Choroid plexus epithelial cell (primary cell): ENCODE measurements at places on chromosomes 1 and 21.

DNA sequence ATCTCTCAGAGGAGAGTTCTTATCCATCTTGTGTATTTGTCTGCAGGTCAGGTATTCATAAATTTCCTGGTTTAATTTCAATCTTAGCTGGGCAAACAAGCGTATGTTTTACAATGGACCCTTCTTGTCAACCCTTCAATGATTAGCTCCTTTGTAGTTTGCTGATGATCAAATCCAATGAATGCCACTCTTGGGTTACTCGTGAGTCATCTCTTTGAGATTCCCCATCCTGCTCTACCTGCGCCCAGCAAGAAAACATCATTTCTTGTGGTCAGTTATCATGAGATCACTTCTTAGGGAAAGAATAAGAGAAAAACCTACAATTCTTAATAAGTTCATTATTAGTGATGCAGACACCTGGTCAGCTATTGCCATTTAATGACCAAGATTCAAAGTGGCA is 572.3 kb upstream of the PKN2 start:
- DNase-seq, result no peak

DNA sequence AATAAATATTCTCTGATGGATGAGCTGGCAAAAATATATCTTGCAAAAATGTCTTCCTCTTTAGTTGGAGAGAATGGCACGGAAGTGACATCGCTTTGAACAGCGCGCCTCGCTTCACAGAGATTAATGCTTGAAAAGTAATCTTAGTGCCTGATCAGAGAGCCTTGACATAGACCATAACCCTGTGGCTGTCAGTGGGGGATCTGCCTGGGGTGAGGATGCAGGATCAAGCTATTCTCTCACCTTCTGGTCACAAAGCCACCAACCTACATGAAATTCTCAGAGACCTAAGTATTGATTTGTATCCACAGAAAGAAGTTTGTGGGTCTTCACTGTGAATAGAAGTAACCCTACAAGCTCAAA is 492.6 kb downstream of the LMO4 start:
- no peak for DNase-seq

GRCh38 chr1:46806196-46807020 is 7.6 kb downstream of the CYP4B1 start:
- DNase-seq, result peak; percentile 11

- DNase-seq, result no peak
These were observed 56.4 kb downstream of the WDR3 start for GRCh38 chr1:117985973-117986372.

DNA sequence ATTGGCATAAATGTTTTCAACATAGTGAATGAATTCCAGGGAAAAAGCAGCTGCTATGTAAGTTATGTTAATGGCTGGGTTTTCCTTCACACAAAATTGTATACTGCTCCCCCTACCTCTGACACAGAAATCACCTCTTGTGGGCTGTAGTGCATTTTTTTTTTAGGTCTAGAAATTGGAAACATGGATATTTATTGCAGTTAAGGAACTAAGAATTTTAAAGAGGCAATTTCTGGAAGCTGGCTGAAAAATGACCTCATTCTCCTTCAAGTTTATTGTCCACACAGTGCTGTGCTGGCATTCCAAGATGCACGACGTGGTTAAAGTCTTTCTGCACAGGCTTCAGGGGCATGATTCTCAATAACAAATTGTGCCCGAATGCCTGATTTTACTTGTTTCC is 1424.2 kb downstream of the MRPL39 start:
- DNase-seq, result no peak

- DNase-seq, result peak; percentile 66
These were observed 7.0 kb upstream of the HIVEP3 start for GRCh38 chr1:41925712-41926111.

GRCh38 chr1:64183395-64184002 is 19.9 kb upstream of the UBE2U start:
- DNase-seq, result peak; percentile 53

DNA sequence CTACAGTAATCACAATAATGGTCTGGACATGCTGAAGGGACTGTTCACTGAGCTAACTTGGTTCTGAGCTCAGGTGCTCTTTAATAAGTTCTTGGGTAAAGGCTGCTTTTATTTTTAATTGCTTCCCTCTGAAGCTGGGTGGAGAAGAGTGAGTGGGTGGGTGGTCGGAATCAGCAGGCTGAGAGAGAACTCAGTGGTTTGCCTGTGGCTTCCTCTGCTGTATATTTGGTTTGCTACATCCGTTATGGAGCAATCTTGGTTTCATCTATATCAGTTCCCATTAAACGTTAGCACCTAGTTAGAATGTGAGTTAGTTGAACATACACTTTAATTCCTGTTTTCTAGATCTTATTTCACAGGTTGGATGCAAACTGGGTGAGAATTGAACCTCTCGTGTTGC is 23.3 kb downstream of the CNIH4 start:
- DNase-seq, result peak; percentile 47
